ENCODE measurements at places on chromosomes 16 and 17.

- DNase-seq, result no peak
These were observed 17.1 kb downstream of the CDH5 start for GRCh38 chr16:66383551-66383950.

DNA sequence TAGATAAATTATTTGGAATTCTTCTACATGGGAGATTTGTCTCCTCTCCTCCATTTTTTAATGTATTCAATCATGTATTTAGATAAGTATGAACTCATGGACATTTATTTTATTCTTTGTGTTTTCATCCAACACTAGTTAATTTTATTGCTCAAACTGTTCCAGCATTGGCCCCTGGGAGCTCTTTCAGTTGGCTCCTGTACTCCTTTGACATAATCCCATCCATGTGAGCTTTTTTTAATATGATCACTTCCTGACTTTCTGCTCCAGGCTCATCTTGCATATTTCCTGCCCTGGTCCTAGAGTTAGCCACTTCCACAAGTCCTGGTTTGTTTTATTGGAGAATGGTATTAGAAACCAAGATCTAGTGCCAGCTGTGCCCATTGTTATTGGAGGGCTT is 419.0 kb upstream of the CDH11 start:
- DNase-seq, result no peak

DNA sequence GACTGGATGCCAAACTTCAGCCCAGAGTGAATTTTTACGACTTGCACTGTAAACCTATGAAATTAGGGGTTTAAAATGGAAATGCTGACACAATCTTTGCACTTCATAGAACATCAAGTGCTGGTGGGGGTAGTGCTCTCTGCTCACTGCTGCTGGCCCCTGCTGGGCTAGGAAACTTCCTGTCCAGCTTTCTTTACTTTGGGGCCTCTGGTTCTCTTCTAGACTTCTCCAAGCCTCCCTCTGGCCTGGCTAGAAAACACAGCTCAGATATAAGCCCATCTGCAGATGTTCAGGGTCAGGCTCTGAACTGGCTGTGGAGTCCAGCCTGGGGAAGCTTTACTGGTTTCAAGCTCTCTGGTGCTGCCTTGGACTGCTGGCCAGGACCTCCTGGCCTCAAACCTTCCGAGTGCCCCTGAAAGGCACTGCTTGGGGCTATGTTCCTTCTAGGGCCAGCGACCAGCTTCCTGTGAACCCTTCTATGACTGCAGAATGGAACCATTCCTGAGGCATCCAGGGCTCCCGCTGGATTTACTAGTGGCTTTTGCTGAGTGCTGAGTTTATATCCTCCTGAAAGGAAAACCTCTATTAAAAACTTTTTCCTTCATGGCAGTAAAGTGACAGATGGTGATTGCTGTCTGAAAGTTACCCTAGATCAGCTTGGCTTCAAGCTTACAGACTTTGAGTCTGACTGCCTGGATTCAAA is 59.4 kb downstream of the TBX4 start:
- DNase-seq, result no peak

- peak; percentile 21 for DNase-seq
These were observed at the start of gene NETO2 for GRCh38 chr16:47143677-47144558. Gene NETO2, minus strand, starts transcription at chr16:47143945. Its CDS starts 333 bp downstream, at chr16:47143612.

- DNase-seq, result peak; percentile 60
These were observed 2.9 kb downstream of the CTRL start for GRCh38 chr16:67928561-67929364.

DNA sequence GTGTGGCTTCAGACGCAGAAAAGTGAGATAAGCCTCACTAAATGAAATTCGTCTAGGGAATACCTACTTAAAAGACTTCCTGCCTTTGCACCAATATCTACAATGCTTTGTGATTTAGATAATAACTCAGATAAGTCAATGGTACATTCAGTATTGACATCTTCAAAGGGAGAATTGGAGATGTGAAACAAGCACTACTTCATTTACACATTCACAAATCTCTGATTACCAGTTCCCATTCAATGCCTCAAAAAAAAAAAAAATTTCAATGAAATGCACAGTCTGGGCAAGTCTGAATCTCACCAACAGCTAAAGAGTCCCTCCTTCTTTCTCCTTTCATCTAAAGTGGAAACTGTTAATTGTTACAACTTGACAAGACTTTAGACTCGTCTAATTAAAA is 3.7 kb downstream of the PHF12 start:
- DNase-seq, result no peak

- no peak for DNase-seq
These were observed 16.5 kb upstream of the ZC3H18 start for GRCh38 chr16:88553739-88554138.

DNA sequence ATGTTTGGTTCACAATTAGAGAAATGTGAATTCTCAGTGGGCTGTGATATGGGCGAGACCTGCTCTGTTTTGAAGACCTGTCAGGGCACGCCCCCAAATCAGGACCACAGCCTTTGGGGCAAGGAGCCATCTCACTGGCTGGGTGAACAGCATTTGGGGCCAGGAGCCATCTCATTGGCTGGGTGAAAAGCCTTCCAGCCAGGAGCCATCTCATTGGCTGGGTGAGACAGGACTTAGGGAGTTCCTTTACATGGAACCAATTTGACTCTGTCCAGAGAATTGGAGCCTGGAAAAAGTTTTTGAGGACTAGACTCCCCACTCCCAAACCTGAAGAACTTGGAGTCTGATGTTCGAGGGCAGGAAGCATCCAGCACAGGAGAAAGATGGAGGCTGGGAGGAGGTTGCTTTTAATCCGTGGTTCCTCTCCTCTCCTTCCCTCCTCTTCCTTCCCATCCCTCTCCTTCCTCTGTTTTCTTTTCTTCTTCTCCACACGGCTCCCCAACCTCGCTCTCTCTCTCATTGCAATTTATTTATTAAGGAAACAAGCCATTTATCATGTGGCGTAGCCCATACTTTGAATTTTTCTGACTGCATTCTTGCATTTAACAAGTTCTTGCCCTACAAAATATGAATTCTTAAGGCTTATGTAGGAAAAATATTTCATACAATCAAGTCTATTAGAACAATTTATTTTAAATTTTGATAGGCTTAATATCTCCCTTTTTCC is 19.7 kb downstream of the FOXL1 start:
- DNase-seq, result no peak

DNA sequence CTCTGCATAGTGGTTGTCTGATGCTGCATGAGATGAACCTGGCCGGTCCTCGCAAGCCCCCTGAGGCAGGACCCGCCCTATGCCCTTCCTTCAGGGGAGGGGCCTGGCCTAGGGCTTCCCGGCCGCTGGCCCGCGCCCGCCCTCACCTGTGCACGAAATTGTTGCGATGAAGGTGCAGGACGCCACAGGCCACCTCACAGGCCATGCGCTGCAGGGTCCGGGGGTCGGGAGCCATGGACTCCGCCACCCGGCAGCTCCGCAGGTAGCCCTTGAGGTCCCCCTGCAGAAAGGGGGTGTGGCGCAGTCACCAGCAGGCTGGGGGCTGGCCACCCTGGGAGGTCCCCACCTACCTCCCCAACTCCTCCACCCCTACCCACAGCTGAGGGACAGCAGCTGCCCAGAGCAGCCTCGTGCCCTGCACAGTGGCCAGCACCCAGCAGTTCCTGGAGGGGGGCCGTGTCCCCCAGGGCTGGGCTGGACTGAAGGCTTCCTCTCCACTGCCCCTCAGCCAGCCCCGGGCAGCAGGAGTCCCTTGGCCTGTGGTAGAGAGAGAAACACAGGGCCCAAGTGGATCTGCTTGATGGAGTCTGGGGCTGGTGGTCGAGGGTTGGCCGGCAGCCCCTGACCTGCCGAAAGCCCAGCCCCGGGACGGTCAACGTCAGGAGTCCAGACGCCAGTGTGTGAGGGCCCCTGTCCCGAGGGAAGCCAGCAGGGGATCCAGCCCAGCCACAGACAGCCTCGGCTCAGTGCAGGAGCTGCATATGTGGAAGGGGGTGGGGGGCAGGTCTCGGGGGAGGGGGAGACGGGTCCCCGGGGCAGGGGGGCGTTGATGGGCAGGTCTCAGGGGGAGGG is 38.8 kb upstream of the PVALEF start:
- no peak for DNase-seq

- no peak for DNase-seq
These were observed 28.0 kb upstream of the MRPS23 start for GRCh38 chr17:57877803-57878377.

- no peak for DNase-seq
These were observed 113.9 kb downstream of the AMFR start for GRCh38 chr16:56311208-56312027.
